Occipital lobe (tissue), 3 donors: ENCODE measurements at places on chromosomes 2 and 18. TPM values are rescaled to one million over a fixed set of nuclear protein-coding genes. Genes with fewer than 3 reads are reported as not detected.
A peak's percentile ranks its signal among the peaks of the same experiment; 100 is the strongest.

DNA sequence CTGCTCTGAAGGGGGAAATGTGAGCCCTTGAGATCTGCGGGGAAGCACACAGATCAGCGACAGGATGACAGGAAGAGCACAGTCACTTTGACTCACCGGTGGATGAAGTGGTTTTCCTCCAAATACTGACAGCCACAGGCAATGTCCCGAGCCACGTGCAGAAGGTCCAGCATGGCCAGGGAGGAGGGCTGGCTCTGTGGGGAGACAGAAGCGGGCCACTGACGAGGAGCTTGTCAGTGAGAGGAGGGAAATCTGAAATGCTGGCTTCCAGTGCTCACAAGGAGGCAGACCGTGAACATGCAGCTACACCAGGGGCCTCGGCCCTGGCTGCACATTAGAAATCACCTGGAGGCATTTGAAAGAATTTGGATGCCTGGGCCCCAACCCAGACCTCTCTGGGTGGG, 98.7 kb downstream of the CLIP4 start:
- DNase-seq, result no peak

DNA sequence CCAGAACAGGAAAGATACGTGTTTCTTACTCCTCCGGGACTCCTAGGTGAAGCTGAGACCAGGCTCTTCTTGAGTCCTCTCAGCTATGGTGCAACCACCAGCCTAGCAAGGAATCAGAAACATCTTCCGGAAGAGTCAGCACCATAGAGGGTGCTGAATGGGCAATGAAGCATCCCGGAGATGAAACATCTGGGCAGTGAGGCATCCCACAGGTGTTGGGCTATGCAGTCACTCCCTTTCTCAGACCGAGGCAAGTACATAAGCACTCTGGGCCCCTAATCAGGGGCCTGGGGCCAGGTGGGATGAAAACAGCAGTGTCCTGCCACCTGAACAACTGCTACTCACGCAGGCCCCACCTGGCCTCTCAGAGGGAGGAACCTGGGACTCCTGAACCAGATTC, 1.4 kb upstream of the CAPN10 start:
- DNase-seq, result no peak

The CFAP53 gene
- total RNA-seq, result 1.4 TPM

DNA sequence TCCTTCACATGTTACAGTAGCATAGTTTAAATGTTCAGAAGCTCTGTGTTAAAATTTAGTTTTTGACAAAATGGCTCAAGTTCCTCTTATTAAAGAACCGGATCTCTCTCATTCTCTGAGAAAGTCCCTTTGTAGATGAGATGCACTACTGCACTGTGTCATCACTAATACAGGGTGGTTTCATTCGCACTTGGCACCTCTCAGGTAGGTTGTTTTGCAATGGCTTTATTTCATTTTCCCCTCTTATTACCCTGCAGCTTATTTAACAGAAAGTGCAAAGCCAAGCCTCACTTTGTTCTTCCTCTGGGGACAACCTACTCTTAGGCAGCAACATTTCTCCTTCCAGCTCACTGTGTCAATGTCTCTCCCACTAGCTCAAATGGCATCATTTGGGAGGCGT, 185.1 kb downstream of the DLGAP1 start:
- DNase-seq, result no peak

DNA sequence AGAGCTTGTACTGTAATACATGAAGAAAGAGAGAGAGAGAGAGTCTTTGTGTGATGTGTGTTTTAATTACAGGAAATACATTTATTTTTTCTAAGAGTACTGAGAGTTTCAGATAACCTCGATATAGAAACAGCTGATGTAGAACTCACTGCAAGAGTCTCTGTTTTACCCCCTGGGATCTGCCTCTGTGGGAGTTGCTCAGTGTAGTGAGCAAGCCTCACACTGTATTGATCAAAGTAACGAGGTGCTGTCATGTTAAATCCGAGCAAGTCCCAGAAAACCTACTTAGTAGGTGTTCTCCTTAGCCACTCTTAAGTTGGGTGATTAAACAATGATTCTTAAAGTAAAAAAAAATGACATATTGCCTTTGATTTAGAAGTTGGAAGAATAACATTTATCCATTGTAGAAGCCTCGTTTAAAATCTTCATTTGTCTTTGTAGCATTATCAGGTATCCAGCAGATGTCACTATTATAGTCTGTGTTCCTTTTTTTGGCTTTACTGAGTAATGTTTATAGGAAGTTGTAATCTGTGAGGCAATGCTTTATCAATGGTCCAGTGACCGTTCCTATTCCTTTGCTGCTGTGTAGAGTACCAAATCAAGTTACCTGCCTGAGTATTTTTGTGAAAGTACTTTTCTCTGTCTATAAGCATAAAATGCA, 219.0 kb downstream of the MYO3B start:
- DNase-seq, result no peak

DNA sequence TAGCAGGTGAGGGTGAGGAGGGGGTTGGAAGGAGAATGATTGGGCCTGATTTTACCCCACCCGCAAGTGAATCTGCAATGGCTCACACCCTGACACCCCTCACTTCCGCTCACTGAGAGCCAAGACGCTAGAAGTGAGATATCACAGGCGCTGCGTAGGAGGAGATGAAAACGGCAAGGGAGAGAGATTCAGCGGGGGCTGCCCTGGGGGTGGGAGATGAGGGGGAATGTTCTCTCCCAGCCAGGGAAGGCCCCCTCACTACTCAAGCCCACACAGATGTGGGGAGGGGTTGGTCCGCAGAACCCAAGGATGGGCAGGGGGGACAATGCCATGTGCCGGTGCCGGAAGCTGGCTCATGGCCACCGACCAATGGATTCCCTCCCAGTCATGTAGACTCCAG, 32.9 kb downstream of the LOXHD1 start:
- DNase-seq, result peak; percentile 53

The IL36RN gene
- total RNA-seq, result not detected

The MROH2A gene
- total RNA-seq, result not detected

- DNase-seq, result no peak
Observed at GRCh38 chr18:68103561-68103960, 587.0 kb upstream of the DSEL start.

DNA sequence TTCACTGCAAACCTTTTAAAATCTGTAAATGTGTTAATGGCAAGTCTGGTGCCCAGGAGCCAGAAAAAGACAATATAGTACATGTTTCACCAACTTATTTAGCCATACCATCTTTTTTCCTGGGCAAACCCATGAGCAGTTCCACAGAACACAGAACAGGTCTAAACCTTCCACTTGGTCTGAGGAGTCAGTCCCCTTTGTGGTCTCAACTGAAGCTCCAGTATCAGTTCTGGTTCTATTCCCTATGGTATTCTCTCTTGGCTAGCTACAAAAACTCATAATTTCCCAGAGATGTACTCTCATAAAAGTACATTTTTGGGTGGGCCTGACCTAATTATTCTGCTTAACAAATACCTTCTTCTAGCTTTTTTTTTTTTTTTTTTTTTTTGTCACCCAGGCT, 31.2 kb downstream of the STK17B start:
- DNase-seq, result no peak

GRCh38 chr18:39184176-39184575, 1618.6 kb upstream of the CELF4 start:
- no peak for DNase-seq

DNA sequence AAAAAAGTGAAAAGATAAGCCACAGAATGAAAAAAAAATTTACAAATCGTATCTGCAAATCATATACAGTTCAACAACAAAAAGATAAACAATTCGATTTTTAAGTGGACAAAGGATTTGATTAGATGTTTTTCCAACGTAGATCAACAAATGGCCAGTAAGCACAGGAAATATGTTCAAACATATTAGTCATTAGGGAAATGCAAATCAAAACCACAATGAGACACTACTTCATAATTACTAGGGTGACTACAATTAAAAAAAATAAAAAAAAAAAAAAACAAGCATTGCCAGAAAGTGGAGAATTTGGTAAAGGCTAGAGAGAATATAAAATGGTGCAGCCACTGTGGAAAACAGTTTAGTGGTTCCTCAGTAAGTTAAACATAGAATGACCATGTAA, 38.3 kb upstream of the RNU4ATAC start:
- no peak for DNase-seq

- no peak for DNase-seq
Observed at GRCh38 chr2:240998995-240999791, 775 bp downstream of the SNED1 start.

DNA sequence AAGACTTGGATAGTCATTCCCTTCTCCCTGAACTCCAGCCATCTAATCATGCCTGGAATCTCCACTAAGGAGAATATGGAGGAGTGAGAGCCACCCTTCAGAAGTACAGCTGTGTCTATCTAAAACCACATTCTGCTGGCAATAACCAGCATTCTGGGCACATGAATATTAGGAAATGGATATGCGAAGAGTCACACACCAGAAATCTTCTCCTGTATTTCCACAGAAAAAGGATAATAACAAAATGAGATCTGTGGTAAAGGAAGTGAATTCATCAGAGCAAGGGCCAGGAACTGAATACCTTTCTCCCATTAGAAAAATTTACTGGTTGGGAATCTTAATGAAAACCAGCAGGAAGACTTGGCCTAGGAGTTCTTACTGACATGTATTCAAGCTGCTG, 218.8 kb downstream of the SCG2 start:
- DNase-seq, result no peak
